Stimulated activated naive CD4-positive, alpha-beta T cell (primary cell): ENCODE measurements at places on chromosomes 5 and 9.

DNA sequence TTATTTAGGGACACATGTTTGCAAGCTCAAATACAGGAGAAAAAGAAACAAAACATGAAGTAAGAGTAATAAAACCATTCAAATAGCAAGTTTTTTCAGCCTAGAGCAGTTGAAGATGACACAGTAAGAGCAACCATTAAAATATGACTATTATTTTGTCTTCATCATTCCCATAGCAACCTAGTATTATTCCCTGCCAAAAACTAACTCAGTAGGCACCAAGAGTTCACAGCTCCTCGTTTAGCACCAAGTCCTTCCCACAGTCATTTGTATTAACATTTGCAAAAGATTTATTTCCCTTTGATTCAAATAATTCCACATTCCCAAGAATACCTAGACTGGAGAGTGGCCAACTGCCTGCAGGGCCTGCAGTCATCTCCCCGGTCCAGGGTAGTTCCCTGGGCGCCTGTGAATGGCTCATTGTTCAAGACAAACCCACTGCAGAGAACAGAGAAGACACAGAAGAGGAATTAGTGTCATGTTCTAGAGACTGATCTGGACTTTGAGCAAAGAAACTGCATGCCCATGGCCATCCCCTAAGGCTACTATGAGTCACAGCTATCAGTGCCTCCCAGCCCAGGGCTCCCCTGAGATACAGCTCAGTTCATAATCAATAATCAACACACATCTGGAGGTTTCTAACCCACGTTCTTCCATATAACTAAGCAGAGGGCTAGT, 139.1 kb upstream of the MAP3K1 start:
- no peak for DNase-seq

- DNase-seq: no peak
Measured at GRCh38 chr9:114214686-114215414, 59.5 kb downstream of the COL27A1 start.

GRCh38 chr5:15598294-15598902, 98.4 kb downstream of the FBXL7 start:
- no peak for DNase-seq

DNA sequence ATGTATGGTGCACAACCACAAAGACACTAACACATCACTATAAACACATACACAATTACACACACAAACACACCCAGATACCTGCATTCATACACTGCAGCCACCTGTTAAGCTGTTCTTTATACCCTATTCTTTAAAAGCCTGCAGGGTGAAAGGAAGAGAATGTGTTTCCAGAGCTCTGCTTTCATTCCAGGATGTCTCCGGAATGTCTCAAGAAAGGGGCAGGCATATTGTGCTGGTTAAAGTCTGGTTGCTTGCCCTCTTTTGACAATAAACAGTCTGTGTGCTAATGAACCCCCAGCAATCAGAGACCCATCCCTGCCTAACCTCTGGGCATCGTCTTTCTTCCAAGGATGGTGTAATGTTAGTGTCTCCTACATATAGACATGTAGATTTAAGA, 181.6 kb downstream of the EPB41L4A start:
- no peak for DNase-seq

DNA sequence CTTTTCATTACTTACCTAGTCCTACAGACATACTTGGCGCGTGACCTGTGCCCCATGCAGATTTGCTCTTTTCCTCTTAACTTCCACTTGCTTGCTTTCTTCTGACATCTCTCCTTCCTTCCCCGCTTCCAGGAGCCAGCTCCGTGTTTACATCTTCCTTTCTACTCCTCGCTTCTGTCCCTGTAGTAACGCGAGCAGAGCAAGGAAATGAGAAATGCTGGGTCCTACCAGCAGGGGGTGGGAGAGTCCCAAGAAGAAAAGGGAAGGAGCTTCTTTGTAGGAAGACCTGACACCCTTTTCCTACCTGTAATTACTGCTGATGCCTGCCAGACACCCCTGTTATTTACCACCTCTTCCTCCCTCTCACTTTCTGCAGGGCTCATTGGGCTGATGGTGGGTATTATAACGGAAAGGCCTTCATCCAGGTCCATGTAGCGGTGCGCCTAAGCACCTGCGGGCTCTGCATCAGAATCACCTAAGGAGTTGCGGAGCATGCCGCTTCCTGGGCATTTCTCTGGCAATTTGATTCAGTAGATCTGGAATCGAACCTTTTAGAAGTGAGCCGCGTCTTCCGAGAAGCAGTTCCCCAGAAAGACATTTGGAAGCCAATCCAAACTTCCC, 1260.8 kb upstream of the WWC1 start:
- DNase-seq: no peak
